Muscle of leg (tissue), 16 donors: ENCODE measurements at places on chromosomes 5 and 9. TPM values are rescaled to one million over a fixed set of nuclear protein-coding genes. Genes with fewer than 3 reads are reported as not detected.

DNA sequence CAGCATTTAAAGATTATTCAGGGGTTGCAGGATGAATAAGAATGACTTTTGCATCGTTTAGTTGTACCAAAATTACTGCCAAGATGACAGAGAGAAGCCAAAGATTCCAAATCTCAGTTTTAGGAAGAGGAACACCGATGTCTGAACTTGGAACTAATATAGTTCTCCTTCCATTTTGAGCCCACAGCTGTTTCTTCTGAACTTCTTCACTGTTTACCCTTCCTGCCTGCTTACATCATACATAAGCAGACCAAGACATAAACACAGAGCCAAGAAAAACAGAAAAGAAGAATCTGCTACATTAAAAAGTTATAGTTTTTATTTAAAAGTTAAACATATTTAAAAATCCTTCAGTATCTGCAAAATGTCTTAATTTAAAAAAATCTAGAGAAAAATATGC lies 146.9 kb upstream of the RAPGEF1 start:
- H3K27me3 ChIP-seq, result no peaks in the 10 kb centered on the region
- peak overlapping the region; percentile 25 for H3K27ac ChIP-seq
- no peaks in the 10 kb centered on the region for H3K36me3 ChIP-seq
- peak; percentile 67 for DNase-seq

- no peaks in the 10 kb centered on the region for H3K27me3 ChIP-seq
- H3K4me1 ChIP-seq, result no peaks in the 10 kb centered on the region
- DNase-seq, result no peak
- H3K27ac ChIP-seq, result no peak overlapping the region
These were observed 47.5 kb downstream of the ADRB2 start for GRCh38 chr5:148873690-148874485.

Gene GAS1
- polyA plus RNA-seq, result 83.9 TPM

Gene SLC34A1
- polyA plus RNA-seq, result not detected

Gene CLTB
- 59.9 TPM for polyA plus RNA-seq
